ENCODE measurements at places on chromosomes 3 and 15. TPM values are rescaled to one million over a fixed set of nuclear protein-coding genes. Genes with fewer than 3 reads are reported as not detected.

GRCh38 chr15:84961114-84961452 lies 20.6 kb upstream of the PDE8A start:
- DNase-seq = no peak

DNA sequence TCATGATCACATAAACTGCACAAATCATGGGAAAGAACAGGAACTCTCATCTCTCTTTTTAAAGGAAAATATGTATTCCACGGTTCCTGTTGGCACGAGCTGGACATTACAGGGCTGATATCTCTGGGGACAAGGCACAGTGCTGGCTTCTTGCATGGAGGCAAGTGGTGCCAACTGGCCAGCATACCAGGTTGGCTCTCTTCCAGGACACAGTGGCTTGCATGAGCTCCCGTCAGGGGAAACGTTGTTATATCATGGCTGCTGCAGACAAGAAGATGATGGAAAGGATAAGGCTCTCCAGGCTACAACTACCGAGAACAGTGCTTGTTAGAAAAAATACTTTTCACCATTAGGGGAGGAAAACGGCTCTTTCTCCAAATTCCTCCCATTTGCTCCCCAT lies 283.9 kb downstream of the RORA start:
- DNase-seq = peak; percentile 82

GRCh38 chr3:190848870-190849269 lies 13.6 kb downstream of the GMNC start:
- DNase-seq = no peak

- no peak for DNase-seq
Observed at GRCh38 chr3:194284351-194284750, 66.8 kb downstream of the CPN2 start.

GRCh38 chr3:3081381-3082233 lies 28.6 kb downstream of the IL5RA start:
- DNase-seq = no peak

DNA sequence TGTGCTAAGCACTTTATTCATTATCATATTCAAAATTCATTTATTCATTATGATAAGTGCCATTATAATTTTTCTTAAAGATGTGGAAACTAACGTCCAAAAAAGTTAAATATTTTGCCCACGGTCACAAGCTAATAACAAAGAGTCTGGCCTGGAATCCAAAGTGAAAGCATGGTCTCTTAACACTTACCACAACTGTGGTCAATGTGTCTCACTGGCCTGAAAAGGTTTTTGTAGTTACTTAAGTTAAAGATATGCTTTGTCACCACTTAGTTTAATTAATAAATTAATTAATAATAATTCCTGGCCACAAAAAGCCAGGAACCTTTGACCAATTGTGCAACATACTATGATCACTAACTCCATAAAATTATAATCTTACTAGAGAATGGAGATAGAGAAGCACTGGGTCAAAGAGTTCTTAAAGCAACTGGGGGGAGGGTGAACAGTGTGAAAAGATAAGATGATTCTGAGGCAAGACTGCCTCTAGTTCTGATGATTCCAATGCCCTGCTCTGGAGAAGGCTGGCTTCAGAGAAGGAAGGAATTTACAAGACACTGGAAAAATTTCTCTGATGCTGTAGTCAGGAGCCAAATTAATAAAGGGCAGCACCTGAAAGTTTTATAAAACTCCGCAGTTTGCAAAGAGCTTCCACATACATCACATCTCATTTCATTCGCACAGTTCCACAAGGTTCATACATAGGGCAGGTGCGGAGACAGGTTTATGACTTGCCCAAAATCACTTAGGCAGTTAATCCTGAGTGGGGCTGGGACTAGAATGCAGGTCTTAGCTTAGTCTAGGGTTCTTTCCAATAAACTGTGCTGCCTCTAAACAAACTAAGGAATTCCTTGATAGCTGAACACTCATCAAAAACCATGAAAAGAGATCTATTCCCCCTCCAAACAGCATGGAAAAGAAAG lies 32.5 kb downstream of the NPTN start:
- DNase-seq = no peak

DNA sequence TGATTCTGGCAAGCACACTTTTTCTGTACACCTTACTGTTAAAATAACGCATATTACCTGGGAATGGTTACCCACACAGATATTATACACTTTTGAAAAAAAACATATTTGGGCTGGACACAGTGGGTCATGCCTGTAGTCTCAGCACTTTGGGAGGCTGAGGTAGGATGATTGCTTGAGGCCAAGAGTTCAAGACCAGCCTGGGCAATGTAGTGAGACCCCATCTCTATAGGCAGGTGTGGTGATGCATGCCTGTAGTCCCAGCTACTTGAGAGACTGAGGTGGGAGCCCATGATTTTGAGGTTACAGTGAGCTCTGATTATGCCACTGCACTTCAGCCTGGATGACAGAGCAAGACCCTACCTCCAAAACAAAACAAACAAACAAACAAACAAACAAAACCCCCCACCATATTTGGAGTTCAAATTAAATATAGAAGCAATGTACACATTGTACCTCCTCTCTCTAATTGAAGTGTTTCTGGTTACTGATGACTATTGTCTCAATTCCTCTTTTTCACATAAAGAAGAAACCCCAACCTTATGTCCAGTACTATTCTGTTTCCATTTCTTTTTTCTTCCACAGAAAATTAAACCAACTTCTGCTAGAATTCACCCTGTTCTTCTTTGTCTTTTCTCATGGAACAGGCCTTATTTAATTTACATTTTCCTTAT lies 152.6 kb upstream of the UMPS start:
- DNase-seq = no peak

DNA sequence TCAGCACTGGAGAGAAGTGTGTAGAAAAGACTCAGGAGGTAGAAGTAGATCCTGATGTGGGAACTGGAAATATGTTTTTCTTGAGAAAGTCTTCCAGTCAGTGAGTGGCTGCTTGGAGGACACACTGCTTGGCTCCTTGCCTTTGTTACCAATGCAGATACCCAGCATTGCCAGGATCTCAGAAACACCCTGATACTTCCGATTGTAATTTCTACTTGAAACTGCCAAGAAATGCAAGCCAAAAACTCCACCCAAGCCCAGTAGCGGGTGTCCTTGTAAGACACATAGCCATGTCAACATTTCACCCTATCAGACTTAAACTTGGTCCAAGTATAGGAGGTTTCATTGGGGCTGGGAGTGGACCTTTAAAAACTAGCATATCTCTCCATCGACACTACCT lies 141.8 kb downstream of the ALDH1A2 start:
- DNase-seq = peak; percentile 7

- DNase-seq = no peak
Observed at GRCh38 chr15:43873651-43874050, 46.8 kb downstream of the WDR76 start.

SYNPR gene
- total RNA-seq = not detected

THSD4 gene
- 43.2 TPM for total RNA-seq

- no peak for DNase-seq
Observed at GRCh38 chr15:38127306-38127771, 125.3 kb upstream of the SPRED1 start.

DNA sequence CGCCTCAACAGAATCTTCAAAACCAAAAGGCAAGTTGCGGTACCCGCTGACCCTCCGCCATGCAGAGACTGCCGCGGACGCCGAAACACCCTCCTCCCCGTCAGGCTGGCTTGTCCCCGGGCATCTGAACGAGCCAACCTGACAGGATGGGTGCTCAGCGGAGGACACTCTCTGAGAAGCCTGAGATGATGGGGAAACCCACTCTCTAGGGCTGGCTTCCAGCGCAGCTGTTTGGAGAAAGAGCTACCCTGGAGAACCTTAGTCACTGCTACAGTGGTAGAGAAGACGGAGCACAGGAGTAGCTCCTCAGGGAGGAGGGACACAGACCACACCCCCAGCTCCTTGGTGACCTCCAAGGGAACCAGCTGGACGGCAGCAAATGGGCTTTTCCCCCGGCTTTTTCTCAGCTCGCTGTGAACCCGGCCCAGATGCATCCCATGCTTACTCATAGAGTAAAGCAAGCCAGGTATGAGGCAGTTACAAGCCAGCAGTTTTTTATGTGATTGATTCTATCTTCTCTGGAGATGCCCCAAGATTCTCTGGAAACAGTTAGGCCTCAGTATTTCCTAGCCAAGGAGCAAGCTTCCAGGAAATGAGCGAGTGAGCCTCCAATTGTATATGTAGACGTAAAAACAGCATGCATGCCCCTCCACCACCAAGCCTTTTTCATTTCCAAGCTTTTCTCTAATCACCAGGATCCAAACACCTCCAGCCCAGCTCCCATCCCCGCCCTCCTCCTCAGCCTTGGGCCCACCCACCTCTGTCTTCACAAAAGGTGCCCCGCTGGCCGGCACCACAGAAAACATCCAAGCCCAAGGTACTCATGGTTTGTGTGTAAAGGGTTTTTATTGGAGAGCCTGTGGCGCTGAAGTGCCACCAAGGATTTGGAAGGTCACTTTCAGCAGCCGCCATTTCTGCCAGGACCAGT lies 38.7 kb downstream of the FAM174B start:
- DNase-seq = peak; percentile 69

TSPAN3 gene
- total RNA-seq = 373 TPM

GRCh38 chr3:184647405-184647936 lies 64.4 kb downstream of the MAGEF1 start:
- no peak for DNase-seq

SELENOS gene
- total RNA-seq = 58.3 TPM

- no peak for DNase-seq
Observed at GRCh38 chr15:38828031-38828532, 263.5 kb upstream of the RASGRP1 start.

LRRC2 gene
- total RNA-seq = 13.0 TPM

DNA sequence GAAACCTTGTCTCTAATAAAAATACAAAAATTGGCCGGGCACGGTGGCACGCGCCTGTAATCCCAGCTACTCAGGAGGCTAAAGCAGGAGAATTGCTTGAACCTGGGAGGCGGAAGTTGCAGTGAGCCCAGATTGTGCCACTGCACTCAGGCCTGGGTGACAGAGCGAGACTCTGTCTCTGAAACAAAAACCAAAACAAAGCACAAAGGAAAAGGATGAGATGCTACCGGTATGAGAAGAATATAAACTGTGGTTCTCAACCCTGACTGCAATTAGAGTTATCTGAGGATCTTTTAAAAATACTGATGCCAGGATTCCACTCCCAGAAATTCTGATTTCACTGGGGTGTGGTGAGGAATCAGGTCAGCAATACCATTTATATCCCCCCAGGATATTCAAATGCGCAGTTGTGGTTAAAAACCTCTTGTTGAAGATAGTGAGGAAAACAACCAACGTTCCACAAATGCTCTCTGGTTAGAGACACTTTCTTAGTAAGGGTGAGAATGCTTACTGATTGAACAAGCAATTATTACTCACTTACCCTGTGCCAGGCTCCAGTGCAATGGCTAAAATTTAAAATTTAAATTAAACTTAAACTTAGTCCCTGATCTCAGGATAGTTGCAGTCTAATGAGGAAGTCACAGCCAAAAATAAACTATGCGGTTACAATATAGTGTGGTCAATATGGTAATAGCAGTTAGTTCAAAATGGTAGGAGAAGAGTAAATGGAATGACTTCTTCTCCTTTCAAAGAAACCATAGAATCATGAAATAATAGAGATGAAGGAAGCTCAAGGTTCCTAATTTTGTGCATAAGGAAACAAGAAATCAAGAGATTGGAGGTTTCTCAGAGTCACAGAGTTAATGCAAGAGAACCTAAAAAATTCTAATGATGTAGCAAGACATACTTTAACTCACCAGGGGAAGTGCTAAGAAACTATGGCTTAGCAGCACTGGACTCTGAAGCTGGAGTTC lies 109.5 kb downstream of the SSR3 start:
- no peak for DNase-seq

GRCh38 chr3:189474944-189475343 lies 156.2 kb upstream of the TP63 start:
- no peak for DNase-seq

SATB1 gene
- total RNA-seq = 50.3 TPM

DNA sequence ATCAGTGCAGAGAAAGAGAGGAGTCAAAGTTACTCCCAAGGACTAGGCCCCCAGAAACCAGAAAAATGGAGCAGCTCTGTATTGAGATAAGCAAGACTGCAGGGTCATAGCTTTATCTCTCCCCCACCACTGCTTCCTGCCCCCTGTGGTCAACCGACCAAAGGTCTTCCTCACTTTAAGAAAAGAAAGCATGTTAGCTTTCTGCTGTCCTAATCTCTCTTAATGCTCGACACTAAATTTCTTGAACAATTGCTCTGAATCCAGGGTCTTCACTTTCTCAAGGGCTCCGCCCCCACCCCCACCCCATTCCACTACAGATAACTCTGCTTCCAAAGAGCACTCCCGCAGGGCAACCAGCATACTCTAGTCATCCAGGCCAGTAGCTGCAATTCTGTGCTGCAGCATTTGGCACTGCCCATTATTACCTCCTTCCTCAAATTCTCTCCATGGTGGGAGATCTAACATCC lies 31.9 kb downstream of the TNIK start:
- DNase-seq = no peak

DNA sequence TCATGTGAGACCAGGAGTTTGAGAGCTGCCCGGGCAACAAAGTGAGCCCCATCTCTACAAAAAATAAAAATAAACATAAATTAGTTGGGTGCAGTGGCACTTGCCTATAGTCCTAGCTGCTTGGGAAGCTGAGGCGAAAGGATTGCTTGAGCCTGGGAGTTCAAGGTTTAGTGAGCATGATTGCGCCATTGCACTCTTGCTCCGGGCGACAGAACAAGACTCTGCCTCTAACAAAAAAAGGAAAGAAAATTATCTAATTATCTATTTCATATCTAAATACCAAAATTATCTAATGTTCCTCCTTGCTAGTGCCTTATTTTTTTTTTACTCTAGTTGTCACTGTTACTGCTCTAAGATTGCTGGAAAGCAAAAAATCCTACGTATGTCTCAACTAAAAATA lies 16.7 kb upstream of the PAK6 start:
- no peak for DNase-seq

- peak; percentile 27 for DNase-seq
Observed at GRCh38 chr15:40695469-40695890, 506 bp downstream of the RAD51 start.

DNA sequence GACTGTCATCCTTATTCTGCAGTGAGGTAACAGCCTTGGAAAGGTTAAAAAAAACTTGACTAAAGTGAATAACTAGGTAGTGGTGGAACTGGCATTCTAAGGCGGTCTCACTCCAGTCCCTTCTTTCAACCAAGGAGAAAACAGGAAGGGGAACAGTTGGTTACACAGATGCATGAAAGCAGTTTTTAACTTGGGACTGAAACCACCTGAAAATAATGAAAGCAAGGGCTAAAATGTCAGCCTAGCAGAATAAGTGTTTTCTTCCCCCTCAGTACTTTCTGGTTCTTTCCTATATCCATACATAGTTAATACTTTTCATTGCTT lies 748 bp upstream of the AVEN start:
- no peak for DNase-seq

DNA sequence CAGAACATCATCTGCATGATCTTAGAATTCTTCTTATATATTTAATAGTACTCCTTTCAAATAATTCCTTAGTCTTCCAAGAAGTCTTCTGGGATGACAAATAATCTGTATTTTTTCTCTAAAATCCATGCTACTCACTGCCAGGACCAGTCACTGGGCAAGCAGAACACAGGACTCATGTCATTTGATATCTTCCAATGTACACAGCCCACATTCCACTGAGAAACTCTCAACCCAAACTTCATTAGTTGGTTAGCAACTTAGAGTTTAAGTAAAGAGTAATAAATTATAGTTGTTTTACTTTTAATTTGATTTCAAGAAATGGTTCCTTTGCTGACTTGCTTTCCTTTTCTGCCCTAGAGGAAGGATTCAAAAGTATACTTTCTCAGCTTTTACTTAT lies 317.0 kb downstream of the VGLL3 start:
- DNase-seq = no peak

PRR20G gene
- total RNA-seq = not detected

PTX3 gene
- total RNA-seq = 3.5 TPM
